ENCODE measurements at places on chromosomes 2 and 18.
A peak's percentile ranks its signal among the peaks of the same experiment; 100 is the strongest.

DNA sequence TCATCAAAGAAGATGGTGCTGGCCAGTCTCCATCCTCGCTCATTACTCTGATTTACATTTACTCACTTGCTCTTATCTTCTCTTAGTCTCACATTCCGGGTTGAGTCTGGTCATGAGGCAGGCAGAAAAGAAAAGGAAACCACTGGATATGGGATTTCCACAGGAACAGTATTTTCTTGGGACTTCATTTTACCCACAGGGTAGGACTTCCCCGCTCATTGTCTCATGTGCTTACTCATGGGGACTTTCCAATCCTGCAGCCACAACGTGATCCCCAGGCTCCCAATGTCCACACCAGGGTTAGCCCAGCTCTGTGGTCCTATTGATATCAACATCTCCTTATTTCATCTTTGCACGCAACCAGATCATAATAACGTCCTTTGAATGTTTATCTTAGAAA, 373.8 kb downstream of the TMEM182 start:
- no peak for DNase-seq

- no peak for DNase-seq
Measured at GRCh38 chr2:45649858-45650811, 1.3 kb upstream of the PRKCE start.

- no peak for DNase-seq
Measured at GRCh38 chr2:152420363-152420762, 85.4 kb downstream of the FMNL2 start.

GRCh38 chr2:236855176-236855865, 230.4 kb upstream of the COPS8 start:
- no peak for DNase-seq

GRCh38 chr18:61963705-61964104, 70.9 kb upstream of the RNF152 start:
- no peak for DNase-seq

DNA sequence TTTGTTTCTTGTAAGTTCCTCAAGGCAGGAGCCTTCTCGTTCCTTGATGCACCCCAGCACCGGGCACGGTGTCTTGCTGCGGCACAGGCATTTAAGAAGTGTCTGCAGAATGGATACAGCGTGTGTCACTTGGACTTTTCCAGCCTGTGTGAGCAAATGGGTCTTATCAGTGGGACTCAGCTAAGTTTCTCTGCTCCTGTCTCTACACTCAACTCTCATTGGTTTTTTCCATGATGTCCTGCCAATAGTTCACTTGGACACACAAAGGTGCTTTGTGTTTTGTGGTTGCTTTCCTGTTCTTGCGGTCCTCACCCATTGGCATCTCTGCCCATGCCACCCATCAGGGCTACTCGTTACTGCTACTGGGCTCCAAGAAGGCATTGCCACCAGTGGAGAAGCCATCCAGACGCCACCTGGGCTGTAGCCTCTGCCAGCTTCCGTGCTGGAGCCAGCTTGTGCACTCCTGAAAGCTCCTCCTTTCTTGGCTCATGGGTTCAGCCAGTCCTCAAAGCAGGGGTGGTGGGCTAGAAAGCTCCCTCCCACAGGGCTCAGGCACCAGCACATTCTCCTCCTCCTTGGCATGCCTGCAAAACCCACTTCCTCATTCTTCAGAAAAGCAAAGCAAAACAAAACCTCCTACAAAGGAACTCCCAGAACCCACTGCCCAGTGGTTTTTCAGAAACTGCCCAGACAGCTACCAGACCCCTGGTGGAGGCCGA, 41.4 kb downstream of the IL1R2 start:
- DNase-seq = peak; percentile 73

GRCh38 chr2:183898641-183899040, 699.7 kb upstream of the ZNF804A start:
- no peak for DNase-seq

- no peak for DNase-seq
Measured at GRCh38 chr2:37894601-37895000, 30.5 kb upstream of the RMDN2 start.

GRCh38 chr18:21599585-21600525, 649 bp downstream of the ESCO1 start:
- no peak for DNase-seq

DNA sequence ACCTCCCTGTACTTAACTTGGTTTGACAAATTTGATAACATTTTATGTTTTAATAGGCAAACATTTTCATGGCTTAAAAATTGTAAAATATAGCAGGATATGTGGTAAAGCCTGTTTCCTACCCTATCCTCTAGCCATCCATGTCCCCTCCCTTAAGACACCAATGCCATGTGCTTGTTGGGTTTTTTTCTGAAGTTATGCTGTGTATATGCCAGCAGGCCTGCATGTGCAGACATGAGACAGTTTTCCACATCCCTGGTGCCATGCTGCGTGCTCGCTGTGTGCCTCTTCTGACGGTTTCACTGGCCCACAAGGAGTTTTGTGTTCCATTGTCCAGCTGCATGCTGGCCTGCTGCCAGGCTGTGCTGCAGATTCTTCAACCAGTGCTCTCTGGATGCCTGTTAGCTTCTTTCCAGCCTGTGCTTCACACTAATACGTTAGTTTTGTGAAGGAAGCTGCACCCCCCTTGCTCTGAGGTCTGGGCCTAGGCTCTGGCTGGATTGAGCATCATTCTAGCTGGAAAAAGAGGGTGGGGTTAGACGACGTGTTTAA, 16.9 kb downstream of the INPP4A start:
- no peak for DNase-seq

DNA sequence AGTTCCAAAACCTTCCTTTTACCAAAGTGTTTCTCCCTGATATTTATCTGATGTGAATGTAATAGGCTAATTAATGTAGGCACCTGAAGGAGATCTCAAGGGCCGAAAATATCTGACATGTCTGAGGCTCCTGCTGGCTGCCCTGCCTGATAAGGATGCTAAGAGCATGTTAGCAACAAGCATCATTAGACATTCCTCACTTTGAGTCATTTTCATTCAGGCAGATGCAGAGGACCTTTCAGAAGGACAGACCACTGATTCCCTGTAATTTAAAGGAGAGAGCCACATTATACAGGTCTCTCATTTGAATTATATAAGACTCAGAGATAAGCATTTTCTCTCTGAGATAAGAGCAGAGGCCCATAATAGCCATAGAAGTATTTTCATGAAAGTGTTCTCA, 222.4 kb upstream of the NCKAP5 start:
- DNase-seq = no peak

DNA sequence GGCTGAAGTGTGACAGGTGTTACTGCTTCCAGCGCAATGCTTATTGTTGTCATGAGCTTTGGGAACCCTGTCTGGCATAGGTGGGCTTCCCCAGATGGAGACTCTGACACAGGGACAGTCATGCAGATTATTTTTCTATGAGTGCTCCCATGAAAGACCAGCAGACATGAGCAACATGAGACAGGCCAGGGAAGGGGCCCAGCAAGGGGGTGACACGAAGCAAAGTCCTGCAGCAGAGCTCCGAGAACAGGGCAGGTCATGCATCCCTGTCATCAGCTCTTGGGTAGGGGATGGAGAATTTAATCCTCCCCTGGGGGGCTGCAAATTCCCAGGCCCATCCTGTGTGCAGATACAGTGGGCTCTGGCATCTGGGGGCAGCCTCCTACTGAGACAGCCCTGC, 77.4 kb downstream of the CTAGE1 start:
- no peak for DNase-seq

DNA sequence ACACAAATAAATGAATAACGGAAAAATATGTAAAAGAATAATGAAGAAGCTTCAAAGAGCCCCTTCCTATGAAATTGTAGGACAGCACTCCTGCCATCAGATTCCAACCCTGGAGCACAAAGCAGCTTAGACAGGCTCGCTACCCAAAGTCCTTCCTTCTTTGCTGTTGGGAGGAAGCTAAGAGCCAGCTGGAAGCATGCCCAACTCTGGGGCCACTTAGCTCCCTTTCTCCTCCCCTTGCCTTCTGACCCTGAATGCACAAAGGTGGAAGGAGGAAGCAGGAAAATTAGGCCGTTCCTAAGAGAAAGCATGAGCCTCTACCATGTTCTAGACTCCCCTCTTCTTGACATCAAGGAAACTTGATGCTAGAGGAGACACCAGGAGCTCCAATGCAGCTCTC, 700.8 kb downstream of the RNF144A start:
- no peak for DNase-seq

DNA sequence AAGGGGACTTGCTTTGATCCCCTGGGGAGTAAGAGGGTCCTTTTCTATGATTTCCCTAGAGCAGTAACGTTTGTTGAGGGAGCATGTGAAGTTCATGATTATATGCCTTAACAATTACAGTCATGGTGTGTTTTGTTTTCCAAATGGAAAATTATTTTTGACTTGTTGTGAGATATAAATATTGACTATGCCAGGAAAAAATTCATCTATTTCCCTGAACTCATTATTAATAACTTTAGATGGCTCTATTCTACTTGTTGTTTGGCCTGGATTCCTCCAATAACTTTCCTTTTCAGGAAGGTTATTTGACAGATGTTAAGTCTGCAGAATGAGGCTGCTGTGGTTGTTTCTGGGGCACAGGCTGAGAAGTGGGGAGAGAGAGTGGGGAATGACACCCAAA, 72.1 kb upstream of the LMAN1 start:
- DNase-seq = no peak

GRCh38 chr2:45043174-45043573, 33.9 kb upstream of the SIX2 start:
- no peak for DNase-seq

DNA sequence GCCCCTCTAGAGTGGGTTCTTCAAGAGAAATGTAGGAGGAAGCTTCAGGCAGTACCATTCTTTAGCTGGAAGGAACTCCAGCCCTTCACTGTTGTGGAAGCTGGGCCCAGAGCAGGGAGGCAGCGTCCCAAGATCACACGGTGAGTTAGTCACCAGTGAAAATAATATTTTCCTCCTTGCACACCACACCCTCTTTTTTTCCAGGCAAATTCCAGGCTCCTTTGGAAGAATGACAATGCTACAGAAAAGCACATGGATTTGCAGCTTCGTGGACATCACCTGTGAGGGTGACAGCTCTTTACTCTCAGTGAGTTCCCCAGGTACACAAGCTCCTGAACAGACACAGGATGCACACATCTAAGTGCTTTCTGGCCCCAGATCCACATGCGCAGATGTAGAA, 157.1 kb downstream of the COL6A3 start:
- DNase-seq = no peak

GRCh38 chr2:23354554-23354953, 30.4 kb upstream of the KLHL29 start:
- no peak for DNase-seq

GRCh38 chr2:201420442-201421113, 30.7 kb downstream of the TRAK2 start:
- peak; percentile 55 for DNase-seq

- DNase-seq = peak; percentile 4
Measured at GRCh38 chr2:4762951-4763376, 929.2 kb upstream of the SOX11 start.

GRCh38 chr2:41972179-41972578, 75.6 kb upstream of the PKDCC start:
- no peak for DNase-seq

DNA sequence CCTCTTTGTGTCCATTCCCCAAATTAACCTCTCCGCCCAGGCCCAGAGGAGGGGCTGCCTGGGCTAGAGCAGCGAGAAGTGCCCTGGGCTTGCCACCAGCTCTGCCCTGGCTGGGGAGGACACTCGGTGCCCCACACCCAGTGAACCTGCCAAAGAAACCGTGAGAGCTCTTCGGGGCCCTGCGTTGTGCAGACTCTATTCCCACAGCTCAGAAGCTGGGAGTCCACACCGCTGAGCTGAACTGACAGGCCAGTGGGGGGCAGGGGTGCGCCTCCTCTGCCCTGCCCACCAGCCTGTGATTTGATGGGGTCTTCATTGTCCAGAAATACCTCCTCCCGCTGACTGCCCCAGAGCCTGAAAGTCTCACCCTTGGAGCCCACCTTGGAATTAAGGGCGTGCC, 13.5 kb downstream of the KHK start:
- DNase-seq = no peak

- no peak for DNase-seq
Measured at GRCh38 chr2:211454679-211455078, 898.3 kb downstream of the CPS1 start.

- DNase-seq = peak; percentile 31
Measured at GRCh38 chr18:58937071-58937886, 72.6 kb downstream of the ZNF532 start.

DNA sequence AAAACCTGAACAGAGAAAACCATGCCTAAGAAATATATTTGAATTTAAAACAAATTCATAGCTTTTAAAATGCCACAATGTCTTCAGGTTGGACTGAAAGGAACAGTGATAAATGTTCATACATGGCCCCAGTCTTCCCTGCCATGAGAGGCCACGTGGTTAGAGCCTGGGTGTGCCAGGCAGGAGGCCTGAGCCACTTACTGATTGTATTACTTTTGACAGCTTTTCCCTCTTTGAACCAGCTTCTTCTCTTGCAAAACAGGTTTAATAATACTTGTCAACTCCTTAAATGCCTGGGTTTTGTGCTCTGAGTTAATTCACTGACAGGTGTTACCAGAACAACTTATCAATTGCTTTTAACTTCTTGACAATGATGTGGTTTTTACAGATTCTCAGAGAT, 27.0 kb downstream of the RBKS start:
- DNase-seq = no peak

DNA sequence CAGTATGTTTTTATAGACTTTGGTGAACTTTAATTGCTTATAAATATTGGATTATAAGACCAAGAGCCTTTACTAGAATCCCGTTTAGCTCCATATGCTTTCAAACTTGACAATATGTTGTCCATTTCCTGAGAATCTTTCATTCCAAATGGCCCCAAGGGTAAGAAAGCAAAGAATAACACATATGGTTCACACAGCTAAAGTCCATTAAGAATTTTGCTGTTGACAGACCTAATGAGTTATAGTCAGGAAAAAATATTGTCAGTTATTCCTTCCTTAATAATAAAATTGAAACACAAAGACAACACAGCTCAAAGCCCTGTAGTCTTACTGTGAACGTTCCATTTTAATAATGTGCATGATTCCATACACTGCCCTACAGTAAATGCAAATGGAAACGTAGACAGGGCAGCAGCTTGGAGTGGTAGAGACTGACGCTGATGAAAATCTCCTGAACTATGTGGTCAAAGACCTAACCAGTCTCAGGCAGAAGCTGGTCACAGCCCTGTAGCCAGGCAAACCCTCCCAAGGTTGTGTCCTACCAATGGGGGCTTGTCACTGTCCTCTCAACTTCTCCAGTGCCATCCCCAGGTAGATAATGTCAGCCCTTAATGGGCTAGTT, 49.0 kb upstream of the ATIC start:
- no peak for DNase-seq

DNA sequence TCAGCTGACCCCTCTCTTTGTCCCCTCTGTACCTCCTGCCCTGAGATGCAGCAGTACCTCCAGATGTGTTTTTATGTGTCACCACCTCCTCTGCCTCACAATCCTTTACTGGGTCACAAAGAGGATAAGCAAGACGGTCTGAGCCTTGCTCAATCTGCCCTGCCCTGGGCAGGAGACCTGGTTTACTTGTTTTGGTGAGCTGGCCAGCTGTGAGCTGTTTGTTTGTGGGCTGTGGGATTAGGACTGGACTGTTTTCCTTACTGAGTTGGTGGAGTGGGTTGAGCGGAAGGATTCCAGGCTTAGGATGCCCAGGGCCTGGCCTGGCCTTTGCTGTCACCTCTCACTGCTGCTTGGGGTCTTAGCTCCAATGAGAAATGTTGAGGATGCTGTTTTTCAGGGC, 299.5 kb downstream of the SRBD1 start:
- DNase-seq = no peak
